ENCODE measurements at places on chromosomes 1 and 21.

GRCh38 chr1:156889802-156890580 is 3.5 kb upstream of the PEAR1 start:
- no peak for DNase-seq

DNA sequence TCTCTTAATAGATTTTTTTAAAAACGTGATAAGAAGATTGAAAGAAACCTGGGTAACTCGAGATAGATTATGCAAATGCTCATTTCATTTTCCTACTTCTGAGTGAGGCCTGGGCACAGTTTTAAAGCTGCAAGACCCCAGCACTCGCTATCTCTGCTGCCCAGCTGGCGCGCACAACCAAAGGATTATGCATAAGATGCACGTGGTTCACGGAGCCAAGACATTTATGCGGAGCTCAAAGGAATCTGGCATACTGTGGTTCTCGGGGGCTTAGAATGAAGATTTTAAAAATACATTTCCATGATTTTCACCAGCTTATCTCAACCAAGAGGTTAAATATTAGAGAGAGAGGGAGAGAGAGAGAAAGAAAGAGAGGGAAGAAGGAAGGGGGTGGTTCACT is 210.9 kb downstream of the DSCAM start:
- DNase-seq, result no peak

DNA sequence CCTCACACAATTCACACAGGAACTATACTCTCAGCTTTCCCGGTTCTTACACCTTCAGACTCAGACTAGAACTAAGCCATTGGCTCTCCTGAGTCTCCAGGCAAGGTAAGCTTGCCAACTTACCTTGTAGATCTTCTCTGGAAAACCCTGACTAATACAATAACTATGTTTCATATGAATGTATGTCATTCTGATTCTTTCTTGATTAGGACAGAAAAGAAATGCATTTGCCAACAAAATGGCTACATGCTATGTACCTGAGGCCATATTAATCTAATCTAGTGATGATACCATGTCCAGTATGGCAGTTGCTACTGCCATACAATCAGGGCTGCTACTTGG is 9.8 kb upstream of the ZSWIM5 start:
- DNase-seq, result no peak

DNA sequence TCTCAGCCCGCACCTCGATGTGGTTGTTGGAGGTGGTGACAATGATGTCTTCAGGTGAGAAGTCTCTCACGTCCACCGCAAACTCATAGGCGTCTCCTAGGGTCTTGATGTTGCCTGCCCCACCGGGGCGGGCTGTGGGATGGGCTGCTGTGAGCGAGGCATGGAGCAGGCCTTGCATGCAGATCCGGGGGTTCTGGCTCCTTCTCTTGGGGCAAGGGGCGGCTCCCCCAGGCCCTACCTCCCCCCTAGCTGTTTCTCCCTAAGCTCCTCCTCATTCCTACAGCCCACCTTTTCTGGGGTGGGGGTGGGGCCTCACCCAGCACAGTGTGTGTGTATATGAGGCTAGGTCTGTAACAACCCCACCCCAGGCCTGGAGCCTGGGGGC is 775 bp downstream of the HSPB7 start:
- no peak for DNase-seq

- no peak for DNase-seq
Measured at GRCh38 chr1:119873135-119874015, 22.9 kb downstream of the ADAM30 start.

DNA sequence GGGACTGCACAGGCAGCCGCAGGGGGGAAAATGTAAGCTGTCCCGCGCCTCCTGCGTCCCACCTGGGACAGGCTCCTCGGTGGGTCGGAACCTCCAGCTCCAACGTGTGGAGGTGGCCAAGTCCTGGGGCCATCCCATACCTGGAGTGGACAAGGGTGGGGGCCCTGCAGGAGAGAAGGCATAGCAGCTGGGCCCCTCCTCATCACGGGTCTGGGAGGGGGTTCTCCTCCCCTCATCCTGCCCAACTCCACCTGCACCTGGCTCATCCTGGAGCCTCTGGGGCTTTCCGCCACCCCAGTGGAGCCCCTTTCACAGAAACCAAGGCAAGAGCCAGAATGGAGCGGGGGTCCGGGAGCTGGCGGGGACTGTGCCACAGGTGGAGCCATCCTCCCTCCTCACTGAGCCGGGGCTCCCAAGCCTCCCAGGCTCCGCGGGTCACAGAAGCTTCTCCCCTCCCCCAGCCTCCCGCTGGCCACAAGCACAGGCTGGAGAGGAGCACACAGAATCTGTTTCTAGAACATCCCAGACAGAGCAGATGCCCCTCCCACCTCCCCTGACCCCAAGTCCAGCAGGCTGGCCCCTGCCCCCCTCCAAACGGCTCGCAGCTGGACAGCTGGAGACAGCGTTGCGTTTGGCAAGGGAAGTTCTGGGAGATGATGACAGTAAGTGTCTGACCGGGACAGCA is 65.8 kb downstream of the MEGF6 start:
- DNase-seq, result no peak

GRCh38 chr1:203103829-203104495 is 18.1 kb upstream of the MYOG start:
- DNase-seq, result no peak

DNA sequence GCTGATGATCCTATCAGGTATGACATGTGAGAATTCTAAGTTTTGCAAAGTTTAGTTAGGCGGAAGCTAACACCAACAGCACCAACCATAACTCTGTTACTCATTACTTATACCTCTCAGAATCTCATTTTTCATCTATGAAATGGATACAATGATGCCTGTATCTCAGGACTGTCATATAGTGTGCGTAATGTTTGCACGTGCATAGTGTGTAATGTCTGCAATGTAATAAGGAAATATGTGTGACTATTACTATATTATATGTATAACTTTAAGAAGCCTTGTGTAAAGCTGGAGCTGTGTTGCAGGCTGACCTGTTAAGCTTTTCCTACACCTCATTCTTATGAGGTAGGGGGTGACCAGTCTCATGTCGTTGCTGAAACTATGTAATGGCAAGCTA is 13.0 kb downstream of the ADCY10 start:
- DNase-seq, result no peak

- no peak for DNase-seq
Measured at GRCh38 chr21:41763996-41764395, 2.9 kb downstream of the RIPK4 start.

DNA sequence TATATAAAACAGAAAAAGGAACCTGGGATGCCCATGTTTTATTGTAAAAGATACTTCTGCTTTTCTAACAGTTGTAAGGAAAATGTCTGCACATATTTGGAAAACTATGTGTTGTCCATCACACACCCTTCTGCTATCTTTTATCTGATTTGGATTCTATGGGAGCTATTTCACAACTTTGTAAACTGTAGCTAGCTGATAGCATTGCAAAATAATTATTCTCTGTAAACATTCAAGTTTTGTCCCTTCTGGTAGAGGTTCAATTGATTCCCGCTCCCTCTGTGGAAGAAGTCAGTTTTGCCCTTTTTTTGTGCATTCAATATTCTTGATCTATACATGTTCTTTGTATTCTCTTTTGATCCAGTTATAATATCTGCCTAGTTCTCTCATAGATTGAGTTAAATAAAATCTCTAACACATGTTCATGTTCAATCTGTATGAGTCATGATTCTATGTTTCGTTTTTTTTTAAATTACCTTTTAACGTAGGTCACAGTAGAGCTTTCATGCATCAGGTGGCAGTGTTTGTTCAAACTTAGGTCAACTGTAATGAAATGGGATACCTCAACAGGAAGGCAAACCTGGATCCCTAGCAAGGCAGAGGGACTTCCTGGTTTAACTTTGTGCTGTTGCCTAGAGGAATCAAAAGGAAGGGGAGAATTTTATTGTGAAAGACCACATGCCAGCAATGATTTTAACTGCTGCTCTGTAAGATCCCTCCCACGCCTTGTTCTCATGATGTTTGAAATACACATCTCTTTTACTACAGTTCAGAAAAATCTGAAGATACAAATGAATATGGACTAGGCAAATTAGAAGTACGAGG is 26.0 kb upstream of the BCL9 start:
- no peak for DNase-seq

DNA sequence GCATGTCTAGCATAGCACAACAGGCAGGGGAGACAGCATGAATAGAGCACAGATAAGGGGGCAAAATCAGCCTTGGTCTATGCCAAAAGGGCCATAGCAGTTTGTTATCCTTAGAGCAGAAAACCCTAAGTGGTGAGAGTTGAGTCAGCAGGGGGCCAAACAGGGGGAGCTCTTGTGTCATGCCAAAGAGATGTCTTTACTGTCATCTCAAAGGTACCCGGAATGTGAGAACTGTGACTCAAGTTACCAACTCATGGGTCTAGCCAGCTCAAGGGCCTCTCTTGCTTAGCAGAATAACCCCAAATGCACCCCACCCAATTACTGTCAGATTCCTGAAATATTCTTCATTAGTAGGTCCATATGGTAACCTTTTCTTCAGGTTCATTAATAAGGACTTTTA is 45.9 kb upstream of the NRDC start:
- no peak for DNase-seq

- no peak for DNase-seq
Measured at GRCh38 chr1:24393892-24394291, 19.7 kb downstream of the STPG1 start.

GRCh38 chr1:89273324-89273778 is 691 bp upstream of the GBP5 start:
- DNase-seq, result no peak

- DNase-seq, result no peak
Measured at GRCh38 chr1:215779729-215780128, 212.6 kb downstream of the KCTD3 start.

DNA sequence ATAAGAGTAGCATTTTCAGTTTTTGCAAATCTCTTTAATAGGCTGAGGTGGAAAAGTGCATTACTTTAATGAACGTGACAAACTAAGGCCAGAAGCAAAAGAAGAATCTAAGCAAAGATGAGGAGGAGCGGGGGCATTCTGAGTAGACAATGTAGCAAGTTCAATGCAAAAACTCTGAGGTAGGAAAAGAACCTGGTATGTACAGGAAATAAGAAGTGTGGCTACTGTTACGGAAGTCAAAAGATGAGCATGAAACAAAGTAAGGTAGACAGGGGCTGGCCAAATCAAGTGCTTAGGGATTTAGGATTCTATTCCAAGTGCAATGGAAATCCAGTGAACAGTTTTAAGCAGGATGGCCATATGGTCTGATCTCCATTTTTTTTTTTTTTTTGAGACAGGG is 63.7 kb downstream of the TOR3A start:
- no peak for DNase-seq

- DNase-seq, result no peak
Measured at GRCh38 chr21:14064296-14064645, 146.5 kb downstream of the LIPI start.

- DNase-seq, result no peak
Measured at GRCh38 chr1:81811757-81812371, 11.1 kb downstream of the ADGRL2 start.

DNA sequence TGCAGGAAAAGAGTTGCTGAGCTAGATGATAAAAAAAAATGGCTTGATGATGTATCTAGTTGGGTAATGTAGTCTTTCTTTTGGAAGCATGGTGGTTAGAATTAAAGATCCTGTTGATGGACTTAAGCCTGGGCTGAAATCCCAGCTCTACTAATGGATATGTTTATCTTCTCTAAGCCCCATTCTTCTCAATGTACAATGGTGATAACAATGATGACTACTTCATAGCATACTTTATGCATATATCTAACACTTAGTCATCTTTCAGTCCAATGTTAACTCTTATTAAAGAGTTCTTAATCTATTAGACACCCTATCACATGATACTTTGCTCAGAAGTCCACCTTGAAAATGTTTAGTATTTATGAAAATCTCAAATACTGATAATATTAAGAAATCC is 189.5 kb downstream of the PLA2G4A start:
- DNase-seq, result no peak

DNA sequence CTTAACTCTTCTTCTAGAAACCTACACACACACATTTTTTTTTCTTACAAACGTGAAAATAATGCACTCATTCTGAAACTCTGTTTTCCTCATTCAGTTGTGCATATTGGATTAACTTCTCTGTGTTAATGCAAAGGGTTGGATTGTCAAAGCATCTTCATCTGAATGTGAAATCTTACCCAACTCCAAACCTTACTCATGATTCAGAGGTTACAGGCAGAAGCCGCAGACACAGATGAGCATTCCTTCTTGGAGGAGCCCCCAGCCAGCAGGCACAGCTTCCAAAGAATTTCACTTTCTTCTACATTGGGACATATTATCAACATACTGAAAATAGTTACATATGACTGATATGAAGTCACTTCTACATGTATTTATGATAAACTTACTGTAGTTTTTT is 15.7 kb downstream of the PATJ start:
- no peak for DNase-seq

GRCh38 chr1:234550341-234551031 is 59.5 kb downstream of the IRF2BP2 start:
- DNase-seq, result no peak

- no peak for DNase-seq
Measured at GRCh38 chr21:18518054-18518481, 114.5 kb upstream of the TMPRSS15 start.

- DNase-seq, result no peak
Measured at GRCh38 chr1:110385369-110385768, 5.5 kb downstream of the SLC16A4 start.

GRCh38 chr1:178374016-178374415 is 122.7 kb downstream of the CLEC20A start:
- no peak for DNase-seq
